CD4-positive, alpha-beta T cell treated with Interleukin-17A for 4 hours (primary cell): ENCODE measurements at places on chromosomes 6 and 20.

DNA sequence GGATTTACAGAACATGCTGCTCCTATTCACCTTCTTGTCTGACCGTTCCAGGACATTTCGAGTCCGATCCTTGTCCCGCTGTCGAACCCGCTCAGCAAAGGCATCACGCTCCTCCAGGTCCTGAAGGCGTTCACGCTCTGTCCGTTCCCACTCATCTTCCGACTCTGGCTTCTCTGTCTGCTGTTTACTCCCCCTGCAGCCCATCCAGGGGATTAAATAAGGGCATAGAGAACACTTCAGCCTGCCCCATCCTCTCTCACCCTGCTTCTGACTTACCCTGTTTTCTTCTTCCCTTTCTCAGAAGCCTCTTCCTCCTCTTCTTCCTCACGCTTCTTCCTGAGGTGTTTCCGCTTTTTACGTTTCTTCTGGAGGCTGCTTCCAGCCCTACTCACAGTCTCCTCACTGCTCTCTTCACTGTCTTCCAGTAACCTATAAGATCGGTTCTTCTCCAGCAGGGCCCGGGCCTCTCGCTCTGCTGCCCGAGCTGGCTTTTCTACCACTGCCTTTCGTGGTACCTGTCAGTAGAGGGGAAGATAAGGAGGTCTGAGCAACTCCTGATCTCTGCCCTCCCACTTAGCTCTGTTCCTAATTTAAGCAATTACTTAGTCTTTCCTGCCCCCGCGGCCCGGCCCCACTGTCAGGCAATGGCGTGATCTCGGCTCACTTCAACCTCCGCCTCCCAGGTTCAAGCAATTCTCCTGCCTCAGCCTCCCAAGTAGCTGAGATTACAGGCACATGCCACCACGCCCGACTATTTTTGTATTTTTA, 1.9 kb downstream of the DHX16 start:
- no peak for DNase-seq

GRCh38 chr6:166418691-166419143, 36.0 kb upstream of the MPC1 start:
- DNase-seq = peak; percentile 32

DNA sequence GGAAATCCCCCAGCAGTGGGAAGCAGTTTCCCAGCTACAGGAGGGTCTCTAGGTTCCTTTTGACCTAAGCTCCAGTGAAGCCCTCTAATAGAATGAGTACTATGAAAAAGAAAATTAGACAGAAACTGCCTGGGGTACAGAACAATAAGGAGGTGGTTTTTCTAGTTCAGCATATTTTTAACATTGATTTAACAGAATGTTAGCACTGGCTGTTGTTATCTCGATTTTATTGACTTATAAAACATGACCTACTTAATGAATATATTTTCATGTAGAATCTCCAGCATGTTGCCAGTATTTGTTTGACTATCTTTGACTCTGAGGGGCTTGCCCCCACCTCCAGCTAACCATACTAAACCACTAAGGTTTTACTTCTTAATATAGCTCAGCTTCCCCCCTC, 19.6 kb downstream of the SCGN start:
- DNase-seq = no peak

DNA sequence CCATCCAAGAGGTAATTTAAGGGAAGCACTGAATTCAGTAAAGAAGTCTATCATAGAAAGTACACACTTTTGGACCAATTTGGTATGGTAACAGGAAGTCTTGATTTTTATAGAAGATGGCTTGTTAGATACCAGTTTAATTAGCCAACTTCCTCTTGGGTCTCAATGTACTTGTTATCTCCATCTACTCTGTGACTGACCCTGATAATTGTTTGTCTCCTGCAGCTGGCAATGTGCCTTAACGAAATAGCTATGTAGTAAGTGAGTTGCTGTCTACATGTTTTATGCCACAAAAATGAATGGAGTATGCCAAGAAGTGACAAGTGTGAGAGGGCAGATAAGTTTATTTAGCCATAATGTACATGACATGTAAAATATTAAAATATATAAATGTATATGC, 410.5 kb upstream of the MAN1A1 start:
- no peak for DNase-seq

- no peak for DNase-seq
These were observed 92.0 kb downstream of the TTLL2 start for GRCh38 chr6:167416676-167417430.

- no peak for DNase-seq
These were observed 15.7 kb downstream of the CNKSR3 start for GRCh38 chr6:154494592-154495311.

- DNase-seq = no peak
These were observed 89.1 kb downstream of the FUT9 start for GRCh38 chr6:96104910-96105309.

- no peak for DNase-seq
These were observed 270.9 kb downstream of the NKAIN2 start for GRCh38 chr6:124074606-124075005.

GRCh38 chr20:25270829-25271251, 23.0 kb downstream of the PYGB start:
- no peak for DNase-seq

DNA sequence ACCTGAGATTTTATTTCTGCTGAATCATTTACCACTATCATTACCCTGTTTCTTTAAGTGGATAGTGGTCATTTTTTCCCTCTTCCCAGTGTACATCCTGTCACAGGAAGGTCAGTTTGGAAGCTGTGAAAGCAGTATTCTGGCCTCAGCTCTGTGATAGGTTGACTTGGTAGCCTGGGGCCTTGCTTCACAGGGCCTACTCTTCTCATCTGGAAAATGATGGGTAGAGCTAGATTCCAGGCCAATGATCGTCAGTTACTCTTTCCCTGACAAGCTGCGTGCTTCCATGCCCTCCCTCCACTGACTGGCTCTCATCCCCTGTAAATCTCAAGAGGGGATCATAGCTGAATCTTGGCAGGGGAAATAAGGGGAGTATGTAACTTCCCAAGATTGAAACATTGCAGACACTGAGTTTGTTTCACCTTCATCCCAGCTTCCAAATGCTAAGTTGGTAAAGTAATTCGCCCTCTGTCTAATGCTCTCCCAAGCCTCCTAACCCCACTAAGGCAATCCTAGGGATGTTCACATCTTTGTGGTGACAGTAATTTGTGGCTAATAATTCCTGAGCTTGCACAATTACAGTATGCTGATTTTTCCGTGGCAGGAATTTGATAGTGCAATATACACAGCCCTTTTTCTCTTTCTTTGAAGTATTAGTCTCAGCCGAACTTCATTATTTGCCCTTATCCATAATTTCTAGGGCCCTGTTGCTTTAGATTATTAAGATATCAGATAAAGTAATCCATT, 51.2 kb downstream of the VAPB start:
- no peak for DNase-seq

GRCh38 chr6:138372711-138373463, 4.8 kb upstream of the SMIM28 start:
- DNase-seq = no peak

DNA sequence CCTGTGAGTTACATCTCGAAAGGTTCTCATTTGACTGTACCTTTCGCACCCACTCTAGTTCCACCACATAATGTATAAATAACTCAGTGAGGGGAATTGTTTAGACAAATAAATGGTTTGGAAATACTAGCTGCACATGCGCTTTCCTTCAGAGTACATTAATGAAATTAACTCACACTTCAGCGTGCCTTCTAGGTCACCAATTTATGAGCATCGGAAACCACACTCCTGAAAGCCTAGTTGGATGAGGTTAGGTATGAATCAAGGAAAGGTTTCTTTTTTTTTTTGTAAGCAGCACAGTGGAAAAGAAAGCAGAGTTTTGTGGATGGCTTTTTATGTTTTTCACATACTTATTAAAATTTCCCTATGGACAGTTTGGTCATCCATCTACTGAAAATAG, 247.8 kb upstream of the TCF21 start:
- no peak for DNase-seq

GRCh38 chr20:37020636-37021035, 69.1 kb upstream of the SAMHD1 start:
- DNase-seq = no peak

GRCh38 chr6:708237-708598, 15.3 kb upstream of the EXOC2 start:
- no peak for DNase-seq

GRCh38 chr6:112613410-112613809, 266.3 kb downstream of the RFPL4B start:
- no peak for DNase-seq

DNA sequence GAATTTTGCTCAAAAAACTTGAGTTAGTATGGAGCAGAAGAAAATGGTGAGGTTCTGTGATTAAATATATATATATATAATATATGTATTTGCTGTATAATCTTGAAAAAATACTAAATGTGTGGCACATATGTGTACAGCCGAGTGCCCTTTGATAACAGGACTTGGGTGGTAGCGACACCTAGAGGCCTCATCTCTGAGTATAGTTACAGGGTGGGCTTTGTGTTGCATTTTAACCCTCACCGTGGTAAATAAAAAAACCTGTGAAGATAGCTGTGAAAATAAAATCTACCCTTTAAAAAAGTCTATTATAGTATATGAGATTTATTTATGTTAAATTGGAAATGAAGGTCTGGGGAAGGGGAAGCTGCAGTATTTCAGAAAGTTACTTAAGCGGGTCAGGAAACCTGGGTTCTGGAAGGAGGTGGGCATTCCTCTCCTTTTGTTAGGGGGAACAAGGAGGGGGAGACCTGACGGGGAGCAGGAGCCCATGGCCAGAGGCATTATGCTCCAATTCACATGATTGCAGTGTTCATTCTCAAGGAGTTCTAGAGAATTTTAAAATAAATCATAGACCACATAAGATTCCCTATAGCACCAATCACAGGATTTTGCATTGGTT, 82.7 kb downstream of the SH3BGRL2 start:
- DNase-seq = peak; percentile 70

DNA sequence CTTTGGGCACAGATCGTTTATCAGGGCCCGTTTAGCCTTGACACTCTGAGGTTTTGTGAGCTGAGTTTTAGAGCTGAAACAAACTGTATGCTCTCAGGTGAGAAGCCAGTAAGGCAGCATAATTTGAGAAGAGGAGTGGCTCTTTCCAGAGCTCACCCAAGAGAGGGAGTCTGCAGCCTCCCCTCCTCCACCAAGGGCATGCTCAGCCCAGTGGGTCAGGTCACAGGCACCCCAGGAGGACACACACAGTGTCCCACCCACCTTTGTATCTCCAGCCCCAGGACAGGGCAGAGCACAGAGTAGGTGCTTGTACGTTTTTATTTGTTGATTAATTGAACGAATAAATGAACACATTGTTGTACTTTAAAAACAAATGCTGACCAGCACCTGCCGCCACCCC, 3.4 kb downstream of the TSPO2 start:
- DNase-seq = no peak
